ENCODE measurements at places on chromosomes 11 and 22. TPM values are rescaled to one million over a fixed set of nuclear protein-coding genes. Genes with fewer than 3 reads are reported as not detected.

The BRSK2 gene
- 2.2 TPM for total RNA-seq

- DNase-seq: no peak
Observed at GRCh38 chr22:18112440-18112839, 1.8 kb downstream of the TUBA8 start.

GRCh38 chr11:73656985-73657384 lies 10.6 kb downstream of the PLEKHB1 start:
- no peak for DNase-seq

DNA sequence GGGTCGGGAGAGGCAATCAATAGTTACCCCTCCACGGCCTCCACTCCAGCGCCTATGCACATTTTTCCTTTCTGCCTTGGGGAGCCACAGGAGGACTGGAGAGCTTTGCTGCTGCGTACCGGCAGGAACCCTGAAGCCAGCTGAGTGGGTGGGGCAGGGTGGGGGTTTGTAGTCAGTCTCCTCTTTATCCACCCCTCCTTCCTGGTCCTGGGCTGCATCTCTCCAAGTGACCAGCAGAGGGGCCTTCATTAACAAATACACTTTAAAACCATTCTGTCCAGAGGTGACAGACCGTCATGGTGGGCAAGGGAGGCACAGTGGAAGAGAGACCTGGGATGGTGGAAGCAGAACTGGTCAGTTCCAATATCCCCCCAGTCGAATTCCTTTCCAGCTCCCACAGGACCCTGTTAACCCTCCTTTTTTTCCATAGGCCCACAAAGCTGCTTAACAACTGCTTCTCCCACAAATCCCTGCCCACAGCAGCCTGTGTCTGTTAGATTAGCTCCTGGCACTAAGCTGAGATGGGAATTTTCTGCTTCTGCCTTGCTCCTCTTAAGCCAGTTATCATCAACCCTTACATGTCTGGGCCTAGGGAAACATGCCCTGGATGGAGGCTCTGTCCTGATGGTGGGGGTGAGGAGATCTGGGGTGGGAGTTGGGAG lies 3.9 kb upstream of the ABCG4 start:
- DNase-seq: peak; percentile 81

- no peak for DNase-seq
Observed at GRCh38 chr11:117189191-117189940, 9.8 kb upstream of the TAGLN start.

The RHOD gene
- 15.2 TPM for total RNA-seq

DNA sequence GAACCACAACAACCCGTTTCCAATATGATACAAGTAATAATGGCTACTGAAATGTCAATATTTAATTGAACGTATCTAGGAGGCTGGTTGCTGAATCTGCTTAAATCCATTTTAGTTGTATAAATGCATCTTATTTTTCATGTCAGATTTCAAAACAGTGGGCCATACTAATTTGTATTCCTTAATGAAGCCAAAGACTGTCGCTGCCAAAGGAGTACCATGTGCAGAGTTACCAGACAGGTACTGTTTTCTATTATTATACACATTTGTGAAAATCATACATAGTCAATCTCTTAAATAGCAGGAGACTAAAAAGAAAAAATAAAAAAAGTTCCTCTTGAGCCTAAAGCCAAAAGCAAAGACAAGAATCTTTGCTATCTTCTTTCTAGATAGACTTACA lies 632.3 kb downstream of the LRRC4C start:
- DNase-seq: no peak

GRCh38 chr11:116062490-116063171 lies 558.4 kb upstream of the CADM1 start:
- DNase-seq: no peak

DNA sequence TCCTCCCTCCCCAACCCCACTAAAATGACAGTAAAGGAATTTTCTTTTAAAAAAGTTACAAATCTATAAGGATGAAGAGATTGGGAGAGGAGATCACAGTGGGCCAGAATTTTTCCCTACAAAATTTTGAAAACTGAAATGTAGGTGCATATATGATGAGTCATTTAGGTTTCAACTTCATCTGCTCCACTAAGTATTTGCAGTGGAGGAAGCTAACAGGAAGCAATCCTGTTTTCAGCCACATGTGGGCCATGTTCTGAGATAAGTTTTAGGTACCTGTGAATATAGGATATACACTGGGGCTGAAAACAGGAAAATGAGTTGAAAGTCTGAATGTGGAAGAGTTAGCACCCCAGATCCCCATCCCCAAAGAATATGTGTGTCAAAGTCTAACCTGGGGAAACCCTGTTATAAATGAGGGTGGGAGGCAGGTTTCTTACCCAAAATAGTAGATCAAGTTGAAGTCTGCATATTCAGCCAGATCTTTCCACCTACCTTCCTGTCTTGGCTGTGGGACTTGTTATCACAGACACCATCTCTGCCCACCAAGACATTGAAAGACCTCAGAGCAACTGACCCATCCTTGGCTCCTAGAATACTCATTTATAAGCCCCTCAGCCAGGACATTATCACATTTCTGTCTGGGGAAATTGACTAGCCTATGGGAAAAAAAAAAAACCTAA lies 87.3 kb downstream of the PACS1 start:
- DNase-seq: no peak

GRCh38 chr11:19294444-19294843 lies 53.7 kb upstream of the E2F8 start:
- DNase-seq: no peak

- no peak for DNase-seq
Observed at GRCh38 chr11:120136356-120136755, 1.6 kb downstream of the TRIM29 start.

The C22orf23 gene
- total RNA-seq: not detected

All from umbilical cord (tissue), 2 donors.